NCI-H1694 (cell line): ENCODE measurements at places on chromosomes 3 and 15.

DNA sequence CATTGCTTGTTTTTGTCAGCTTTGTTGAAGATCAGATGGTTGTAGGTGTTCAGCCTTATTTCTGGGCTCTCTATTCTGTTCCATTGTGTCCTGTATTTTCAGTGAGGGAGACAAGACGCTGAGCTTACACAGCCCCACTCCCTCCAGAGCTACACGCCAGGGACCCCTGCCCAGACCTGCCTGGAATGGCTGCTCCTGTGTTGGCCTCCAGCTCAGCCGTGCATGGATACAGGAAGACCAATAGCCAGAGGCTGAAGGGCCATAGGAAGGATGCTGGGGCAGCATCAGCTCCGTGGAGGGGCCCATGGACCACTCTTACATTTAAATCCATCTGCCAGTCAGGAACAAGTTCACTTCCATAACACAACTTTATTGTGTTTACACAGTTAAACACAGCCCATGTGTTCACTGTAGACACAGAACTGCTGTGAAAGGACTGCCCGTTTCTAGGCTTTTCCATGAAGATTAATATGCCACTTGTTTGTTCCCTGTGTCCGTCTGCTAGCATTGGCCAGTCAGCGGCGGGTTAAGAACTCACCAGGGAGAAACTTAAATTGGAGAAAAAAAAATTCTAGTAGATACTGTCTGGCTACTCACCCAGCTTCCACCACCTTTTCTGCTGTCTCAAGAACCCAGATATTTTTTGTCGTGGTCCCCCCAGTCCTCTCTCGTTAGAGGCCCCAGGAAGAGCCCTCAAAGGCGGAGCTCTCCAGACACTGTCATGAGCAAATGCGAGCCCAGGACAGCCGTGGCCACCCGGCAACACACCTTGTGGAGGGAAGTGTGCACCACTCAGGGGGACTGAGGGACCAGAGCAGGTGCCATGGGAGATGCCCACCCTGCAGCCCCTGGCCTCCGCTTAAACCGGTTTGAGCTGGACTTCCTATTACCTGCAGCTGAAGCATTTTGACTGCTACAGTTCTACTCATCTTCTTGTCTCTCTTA lies 142.3 kb upstream of the MEF2A start:
- DNase-seq, result no peak

DNA sequence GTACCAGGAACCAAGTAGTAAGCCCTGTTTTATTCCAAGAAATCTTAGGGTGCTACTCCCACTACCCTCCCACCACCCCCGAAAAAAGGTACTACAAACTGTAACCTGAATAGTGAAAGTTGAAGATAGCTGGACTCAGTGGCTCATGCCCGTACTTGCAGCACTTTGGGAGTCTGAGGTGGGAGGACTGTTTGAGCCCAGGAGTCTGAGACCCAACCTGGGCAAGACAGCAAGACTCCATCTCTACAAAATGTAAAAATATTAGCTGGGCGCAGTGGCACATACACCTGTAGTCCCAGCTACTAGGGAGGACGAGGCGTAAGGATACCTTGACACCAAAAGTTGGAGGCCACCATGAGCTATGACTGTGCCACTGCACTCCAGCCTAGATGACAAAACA lies 7.9 kb downstream of the RHOA start:
- DNase-seq, result no peak

DNA sequence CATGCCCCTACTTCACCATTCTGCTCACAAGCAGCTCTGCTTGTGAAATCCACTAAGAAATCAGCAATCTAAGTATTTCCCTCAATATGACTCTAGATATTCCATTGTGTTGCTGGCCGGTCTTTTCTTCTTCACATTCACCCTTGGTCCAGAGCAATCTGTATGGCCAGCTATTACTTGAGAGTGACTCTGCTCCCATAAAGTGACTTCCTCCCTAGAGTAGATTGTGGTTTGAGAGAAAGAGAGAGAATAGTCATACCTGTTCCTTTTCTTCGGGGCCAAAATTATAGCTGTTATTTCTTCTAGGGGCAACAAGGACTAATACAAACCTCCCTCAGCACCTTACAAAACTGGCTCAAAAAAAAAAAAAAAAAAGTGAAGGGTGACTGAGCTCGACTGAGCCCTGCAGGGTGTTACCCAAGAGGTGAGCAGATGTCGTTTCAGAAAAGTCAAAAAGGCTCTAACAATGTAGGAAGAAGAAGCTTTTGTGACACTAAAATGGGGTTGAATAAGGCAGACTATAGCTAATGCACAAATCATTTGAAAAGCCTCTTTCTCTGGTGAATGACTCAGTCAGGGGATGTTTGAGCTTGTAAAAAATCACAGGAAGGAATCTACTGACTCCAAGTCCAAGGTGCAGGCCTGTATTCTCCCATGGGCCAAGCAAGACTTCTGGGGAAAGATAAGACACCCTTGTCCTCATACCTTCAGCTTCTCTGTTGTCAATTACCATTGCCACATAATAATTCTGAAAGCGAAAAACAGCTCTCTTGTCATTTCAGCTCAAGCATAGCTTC lies 161.0 kb upstream of the SLC24A5 start:
- DNase-seq, result no peak

GRCh38 chr3:71245971-71246880 lies 337.3 kb downstream of the FOXP1 start:
- DNase-seq, result no peak

DNA sequence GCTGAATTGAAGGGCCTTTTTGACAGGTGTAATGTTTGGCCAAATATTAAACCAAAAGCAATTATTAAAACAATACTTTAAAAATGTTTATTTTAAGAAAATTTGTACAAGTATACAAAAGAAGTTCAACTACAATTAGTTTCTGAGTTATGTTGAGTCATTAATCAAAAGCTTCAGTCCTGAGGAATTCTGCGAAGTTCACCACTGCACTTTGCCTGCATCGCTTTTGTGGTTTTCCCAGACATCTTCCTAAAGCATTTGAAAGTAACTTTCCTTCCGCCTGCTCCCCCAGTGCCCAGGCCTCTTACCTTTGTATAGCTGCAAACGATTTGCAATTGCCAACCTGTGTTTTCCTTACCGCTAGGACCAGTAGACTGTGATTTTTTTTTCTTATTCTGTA lies 69.5 kb downstream of the KCNAB1 start:
- no peak for DNase-seq

- DNase-seq, result no peak
Observed at GRCh38 chr15:61195116-61196002, 33.7 kb downstream of the RORA start.

DNA sequence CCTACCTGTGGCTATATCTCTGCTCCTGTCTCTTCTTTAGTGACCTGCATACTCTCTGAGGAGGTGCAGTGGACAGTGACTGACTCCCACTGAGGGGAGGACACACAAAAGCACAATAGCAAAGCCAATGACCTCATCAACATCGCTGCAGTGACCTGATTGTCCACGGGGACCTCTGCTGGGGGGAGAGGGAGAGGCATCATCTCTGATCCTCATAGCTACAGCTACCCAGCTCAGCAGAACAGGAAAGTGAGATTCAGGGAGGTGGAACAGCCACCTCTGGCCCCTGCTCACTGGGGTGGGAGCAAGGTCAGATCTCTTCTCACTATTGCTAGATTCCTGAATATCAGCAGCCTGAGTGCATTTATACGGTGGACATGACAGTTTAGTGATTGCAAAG lies 179.2 kb downstream of the ATP10A start:
- DNase-seq, result no peak

DNA sequence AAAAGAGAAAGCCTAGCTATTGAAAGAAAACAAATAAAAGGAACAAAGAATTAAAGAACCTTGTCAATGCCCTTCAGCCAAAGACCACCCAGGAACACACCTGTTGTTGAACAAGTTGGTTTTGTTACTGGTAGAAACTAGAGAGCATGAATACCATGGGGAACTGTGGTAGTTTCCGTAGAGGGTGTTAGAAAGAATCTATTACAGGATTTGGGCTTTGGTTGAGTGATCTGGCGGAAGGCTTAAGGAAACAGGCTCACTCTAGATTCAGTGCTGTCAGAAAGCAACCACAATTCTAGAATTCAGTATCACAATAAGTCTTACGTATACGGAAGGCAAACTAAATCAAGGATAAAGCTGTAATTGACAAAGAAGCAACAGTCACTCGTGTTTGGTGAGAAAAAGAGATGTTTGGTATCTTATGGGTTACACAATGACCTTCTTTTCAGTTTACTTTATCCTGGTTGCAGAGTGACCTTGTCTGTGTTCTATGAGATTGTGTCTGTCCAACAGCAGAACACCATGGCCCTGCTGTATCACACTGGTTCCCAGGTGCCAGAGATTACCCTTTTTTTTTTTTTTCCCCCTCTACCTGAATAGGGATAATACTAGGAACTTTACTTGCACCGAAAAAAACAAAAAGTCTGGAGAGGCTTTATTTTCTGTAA lies 265.9 kb downstream of the SHQ1 start:
- no peak for DNase-seq

DNA sequence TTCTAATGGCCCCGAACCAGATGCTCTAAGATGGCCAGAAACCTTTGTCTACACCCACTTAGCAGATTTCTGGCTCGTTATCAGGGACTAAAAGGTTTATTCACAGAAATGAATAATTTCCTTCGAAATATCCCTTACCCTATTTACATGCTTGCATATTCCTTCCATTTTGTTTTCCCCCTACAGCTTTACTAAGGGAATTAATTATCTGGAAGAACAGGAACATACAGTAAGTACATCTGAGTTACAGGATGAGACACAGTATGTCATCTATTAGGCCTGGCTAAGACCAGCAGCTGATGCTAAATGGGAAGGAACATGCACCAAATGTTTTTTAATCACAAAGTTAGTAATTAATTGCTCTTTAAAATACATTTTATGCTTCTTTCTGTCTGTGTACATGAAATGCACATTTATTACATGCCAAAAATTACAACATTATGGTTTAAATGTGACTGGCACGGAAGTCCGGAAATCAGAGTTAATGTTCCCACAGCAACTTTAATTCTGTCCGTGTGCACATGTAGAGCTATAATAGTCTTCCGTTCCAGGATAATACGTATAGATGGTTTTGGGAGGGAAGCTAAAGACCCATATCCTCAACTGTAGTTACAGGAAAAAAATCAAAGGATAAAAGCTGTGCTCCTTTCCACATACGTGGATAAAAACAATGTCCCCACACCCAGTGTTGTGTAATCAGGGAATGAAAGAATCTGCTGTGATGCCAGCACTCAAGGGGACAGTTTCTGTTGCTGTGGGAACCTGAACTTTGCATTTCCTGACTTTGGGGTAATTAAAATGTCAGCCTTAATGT lies 82.0 kb downstream of the TIGIT start:
- no peak for DNase-seq

DNA sequence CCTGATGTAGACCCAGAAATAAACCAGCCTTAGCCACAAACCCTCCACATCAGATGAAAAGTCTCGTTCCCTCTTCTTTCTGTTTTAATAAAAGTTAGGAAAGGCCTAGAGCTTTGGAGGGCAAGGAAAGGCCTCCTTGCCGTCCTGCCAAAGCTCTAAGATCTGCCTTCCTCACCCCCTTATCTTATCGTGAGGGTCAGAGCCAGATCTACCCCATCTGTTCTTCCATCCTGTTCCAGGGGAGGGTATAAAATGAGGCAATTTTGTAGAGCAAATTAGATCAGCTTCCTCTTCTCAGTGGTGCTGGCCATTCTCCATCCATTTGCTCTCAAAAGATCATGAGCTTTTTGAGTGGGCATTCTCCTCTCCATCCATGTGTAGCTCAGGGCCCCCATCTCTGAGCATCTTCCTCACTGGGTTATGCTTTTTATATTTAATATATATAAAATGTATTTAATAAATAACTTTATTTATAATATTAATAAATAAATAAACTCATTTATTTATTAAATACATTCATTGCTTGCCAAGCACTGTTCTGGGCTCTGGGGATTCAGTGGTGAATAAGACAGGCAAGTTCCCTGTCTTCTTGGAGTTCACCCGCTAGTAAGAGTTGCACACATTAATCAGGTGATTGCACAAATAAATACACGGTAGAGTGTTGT lies 2.0 kb upstream of the SLC24A1 start:
- DNase-seq, result no peak

- no peak for DNase-seq
Observed at GRCh38 chr3:172634948-172635347, 75.9 kb downstream of the NCEH1 start.

DNA sequence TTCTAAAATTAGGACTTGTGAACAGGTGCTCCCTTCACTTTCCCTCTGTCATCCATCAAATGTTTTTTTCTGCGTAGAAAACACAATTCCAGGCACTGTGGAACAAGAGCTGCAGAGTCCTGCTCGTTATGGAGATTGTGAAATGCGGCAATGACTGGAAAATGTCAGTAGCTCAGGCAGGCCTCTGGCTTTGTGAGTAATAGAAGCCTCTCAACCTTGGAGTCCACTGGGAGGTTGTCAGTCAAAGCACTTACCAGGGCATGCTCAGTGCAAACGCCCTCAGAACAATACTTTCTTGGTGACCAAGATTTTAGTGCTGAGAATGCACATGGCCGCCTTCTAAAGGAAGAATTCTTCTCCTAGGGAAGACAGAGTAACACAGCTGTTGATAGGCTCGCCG lies 26.7 kb upstream of the MED12L start:
- no peak for DNase-seq
